Immature natural killer cell (primary cell): ENCODE measurements at places on chromosomes 1 and 21. TPM values are rescaled to one million over a fixed set of nuclear protein-coding genes. Genes with fewer than 3 reads are reported as not detected.

The RNASEL gene
- polyA plus RNA-seq: 5.7 TPM

GRCh38 chr1:245858722-245859492 is 648.2 kb downstream of the SMYD3 start:
- DNase-seq: no peak

DNA sequence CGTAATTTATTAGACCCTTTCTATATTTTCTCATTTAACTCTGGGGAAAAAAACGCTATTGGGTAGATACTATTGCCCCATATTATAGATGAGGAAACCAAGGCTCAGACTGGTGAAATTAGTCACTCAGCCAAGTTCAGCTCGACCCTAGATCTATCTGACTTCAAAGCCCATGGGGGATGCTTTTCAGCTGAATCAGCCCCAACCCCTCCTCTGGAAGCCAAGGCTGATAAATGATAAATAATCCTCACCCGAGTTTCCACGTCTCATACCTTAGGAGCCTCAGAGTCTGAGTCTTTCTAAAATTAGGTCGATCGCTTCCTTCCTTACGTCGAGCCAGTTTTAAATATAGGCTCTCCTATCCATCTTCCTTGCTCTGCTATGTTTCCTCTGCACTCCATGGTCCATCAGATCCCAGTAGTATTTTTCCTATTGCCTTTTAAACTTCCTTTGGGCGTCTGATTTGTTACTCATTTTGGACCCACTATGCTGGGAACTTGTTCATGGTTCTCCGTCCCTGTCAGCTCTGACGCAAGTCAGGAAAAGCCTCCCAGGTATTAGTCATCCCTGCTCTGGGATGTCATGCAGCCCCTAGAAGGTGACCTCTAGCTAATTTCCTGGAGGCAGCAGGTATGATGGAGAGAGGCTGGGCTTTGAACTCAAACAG is 122.8 kb downstream of the PLPP3 start:
- no peak for DNase-seq

The CCDC30 gene
- polyA plus RNA-seq: 2.7 TPM

DNA sequence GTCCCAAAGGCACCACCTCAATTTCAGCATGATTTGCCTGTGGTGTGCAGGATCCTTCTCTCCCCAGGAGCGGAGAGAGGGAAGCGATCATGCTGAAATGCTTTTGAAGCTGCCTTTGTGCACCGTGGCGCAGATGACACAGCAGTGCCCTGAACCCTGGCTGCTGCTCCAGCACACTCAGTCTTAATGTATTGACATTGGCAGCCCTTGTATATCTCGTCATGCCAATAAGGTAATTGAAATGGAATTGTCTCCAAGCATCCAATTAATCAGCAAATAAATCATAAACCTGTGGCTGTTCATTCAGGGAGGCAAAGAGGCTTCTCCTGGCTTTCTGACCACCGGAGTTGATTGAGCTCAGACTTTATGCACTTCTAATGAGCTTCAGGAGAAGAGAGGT is 139.8 kb downstream of the KAZN start:
- no peak for DNase-seq

The CLDN17 gene
- polyA plus RNA-seq: not detected

DNA sequence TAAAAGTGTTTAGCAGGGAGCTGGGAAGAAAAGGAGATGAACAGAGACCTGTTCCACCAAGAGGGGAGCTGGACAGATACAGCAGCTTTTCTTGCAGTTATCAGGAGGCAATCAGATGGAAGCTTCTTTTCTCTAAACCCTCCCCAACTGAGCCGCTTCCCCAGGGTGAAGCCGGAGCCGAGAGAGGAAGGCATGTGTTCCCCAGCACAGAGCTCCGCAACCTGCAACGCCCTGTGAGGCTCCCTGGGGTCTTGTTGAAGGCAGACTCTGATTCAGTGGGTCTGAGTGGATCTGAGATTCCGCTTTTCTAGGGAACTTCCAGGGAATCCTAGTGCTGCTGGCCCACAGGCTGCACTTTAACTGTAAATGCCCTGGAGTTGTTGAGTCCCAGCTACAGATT is 139.1 kb upstream of the COA6 start:
- no peak for DNase-seq

The TNFAIP8L2 gene
- 69.2 TPM for polyA plus RNA-seq

The TACSTD2 gene
- not detected for polyA plus RNA-seq

The PRCC gene
- 55.6 TPM for polyA plus RNA-seq

GRCh38 chr1:160747717-160748116 is 8.7 kb downstream of the SLAMF7 start:
- no peak for DNase-seq

GRCh38 chr1:211182746-211183145 is 48.8 kb upstream of the KCNH1 start:
- no peak for DNase-seq

The MMP23B gene
- 22.3 TPM for polyA plus RNA-seq

GRCh38 chr1:10617318-10617717 is 142.6 kb downstream of the PEX14 start:
- DNase-seq: no peak

DNA sequence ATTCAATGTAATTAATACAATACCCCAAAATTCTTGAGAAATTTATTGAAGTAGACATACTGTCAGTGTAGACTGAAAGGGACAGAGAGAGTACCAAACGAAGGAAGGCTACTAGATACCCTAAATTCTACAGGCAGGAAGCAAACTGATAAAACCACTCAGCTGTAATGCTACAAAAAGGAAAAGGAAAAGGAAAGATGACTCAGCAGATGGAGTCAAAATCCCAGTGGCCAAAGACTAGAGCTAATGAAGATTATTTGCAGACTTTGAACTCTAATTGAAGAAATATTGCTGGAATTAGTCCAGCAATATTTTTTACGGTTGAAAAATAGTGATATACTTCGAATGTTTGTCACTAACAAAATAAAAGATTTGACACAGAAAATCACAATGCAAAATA is 671.9 kb downstream of the BRINP3 start:
- no peak for DNase-seq

- DNase-seq: no peak
Observed at GRCh38 chr1:160431571-160431970, 31.2 kb downstream of the VANGL2 start.

DNA sequence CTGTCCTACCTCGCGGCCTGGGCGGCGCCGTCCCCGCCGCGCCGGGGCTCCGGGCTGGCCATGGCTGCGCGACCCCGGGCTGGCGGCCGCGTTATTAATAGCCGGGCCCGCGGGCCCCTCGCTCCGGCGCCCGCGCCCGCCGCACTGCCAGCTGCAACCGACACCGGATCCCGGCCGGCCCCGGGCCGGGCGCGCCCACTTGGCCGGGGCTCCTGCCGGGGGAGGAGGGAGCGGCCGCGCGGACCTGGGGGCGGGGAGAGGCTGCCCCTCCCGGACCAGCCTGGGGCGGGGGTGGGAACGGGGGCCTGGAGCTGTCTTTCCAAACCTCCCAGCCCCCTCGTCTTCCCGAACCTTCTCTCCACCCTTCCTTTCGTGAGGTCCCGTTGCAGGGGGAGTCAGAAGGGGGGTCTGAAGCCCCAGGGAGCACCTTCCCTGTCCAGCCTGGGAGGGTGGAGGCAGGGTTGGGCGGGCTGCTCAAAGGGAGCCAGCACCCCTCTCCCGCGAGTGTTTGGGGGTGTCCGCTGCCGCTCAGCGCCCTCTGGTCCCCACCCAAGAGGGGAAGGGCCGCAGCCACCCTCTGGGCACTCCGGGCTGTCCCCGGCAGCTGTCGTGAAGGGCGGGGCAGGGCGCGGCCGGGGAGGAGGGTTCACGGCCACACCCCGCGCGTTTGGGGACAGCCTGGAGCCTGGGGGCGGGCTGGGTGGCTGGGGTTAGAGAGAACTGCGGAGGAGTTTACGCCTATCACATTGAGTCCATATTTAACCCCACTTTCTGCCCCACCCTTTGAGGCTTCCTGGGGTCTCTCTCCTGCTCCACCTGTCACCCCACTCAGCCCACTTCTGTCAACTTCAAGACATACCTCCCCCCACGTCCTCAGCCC is at the start of gene SYNC:
TSS of gene SYNC (minus strand) at position 172 of the 880 bp plus-strand sequence. CDS start at position 62, 110 bp downstream.
- DNase-seq: no peak

The UBXN10 gene
- 1.7 TPM for polyA plus RNA-seq

DNA sequence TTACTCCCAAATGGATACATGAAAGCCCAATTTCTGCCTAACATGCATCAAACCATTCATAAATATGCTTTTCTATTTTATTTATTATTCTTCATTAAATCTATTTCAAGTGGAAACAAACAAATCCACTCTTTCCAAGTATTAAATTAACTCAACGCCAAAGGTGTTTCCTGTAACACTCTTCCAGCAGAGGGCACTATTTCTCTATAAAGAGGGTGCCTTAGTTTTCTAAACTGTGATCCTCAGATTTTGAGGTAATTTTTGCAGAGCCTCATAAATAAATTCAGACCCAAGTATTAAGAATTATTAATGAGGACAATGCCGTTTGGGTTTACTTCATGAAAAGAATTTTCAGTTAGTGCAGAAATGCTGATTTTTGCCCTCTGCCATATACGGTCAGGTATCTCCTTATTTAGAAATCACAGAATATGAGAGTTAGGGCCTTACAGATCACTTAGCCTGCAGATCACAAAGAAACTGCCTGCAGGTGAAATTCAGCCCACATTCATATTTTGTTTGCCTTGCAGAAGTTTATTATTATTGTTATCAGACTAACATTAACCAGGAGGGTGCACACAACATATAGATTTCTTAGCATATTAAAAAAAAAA is 40.1 kb upstream of the MYSM1 start:
- peak; percentile 64 for DNase-seq

GRCh38 chr21:27101523-27101922 is 134.6 kb upstream of the ADAMTS5 start:
- no peak for DNase-seq

DNA sequence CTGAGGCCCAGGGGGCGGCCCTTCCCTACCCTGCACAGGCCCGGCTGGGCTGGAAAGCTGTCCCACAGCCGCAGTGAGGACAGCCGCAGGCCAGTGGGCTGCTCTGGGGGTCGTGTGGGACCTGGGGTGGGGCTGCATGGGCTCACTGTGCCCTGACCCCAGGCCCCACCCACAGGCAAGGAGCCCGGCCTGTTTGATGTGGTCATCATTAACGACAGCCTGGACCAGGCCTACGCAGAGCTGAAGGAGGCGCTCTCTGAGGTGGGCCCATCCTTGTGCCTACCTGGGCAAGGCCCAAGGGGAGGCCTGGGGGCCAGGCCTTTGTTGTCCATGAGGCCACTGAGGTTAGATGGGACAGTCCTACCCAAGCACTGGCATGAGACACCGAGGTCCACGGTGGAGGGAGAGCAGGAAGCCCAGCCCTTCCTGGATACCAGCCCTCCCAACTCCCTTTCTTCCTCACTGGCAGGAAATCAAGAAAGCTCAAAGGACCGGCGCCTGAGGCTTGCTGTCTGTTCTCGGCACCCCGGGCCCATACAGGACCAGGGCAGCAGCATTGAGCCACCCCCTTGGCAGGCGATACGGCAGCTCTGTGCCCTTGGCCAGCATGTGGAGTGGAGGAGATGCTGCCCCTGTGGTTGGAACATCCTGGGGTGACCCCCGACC is 1.4 kb upstream of the GJC2 start:
- DNase-seq: no peak

DNA sequence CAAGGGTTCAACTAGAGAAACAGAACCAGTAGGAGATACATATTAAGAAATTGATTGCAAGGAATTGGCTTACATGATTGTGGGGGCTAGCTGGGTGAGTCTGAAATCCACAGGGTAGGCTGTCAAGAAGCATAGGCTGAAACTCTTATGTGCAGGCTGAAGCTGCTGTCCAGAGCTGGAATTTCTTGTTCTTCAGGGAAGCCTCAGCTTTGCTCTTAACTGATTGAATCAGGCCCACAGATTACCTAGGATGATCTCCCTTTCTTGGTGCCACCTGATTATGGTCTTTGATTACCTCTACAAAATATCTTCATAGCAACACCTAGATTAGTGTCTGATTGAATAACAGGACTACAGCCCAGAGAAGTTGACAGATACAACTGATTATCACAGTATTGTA is 22.5 kb upstream of the FRRS1 start:
- DNase-seq: no peak

The SPRR5 gene
- not detected for polyA plus RNA-seq

DNA sequence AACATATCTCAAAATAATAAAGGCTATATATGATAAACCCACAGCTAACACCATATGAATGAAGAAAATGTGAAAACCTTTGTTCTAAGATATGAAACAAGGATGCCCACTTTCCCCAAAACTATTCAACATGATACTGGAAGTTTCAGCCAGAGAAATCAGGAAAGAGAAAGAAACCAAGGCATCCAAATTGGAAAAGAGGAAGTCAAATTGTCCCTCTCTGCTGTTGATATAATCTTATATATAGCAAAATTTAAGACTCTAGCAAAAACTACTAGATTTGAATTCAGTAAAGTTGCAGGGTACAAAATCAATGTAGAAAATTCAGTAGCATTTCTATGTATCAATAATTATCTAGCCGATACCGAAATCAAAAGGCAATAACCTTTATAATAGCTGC is 4.3 kb upstream of the OR10Z1 start:
- no peak for DNase-seq

DNA sequence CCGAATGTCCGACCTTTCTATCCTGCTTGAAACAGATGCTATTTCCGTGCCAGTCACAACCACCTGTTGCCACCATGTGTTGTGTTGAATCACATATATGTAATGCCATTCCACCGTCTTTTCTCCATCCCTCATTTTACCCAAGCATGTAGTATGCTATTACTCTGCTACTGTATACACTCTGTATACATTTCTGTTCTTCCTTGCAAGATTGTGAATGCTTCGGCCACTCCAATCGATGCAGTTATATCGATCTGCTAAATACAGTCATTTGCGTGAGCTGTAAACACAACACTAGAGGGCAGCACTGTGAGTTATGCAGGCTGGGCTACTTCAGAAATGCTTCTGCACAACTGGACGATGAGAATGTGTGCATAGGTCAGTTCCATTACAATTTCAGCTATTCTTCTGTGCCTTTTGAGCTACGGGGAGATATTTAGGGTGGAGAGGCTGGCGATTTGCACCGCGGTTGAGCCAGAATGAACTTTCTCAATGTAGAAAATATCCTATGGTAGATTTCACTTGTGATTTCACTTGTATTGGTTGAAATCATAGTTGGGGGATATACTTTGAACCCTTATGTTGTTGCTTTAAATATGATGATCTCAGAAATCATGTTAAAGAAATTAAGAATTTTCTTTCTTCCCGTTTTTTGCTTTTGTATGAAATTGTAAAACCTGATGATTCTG is 289.8 kb downstream of the NTNG1 start:
- peak; percentile 7 for DNase-seq

The HPDL gene
- 2.2 TPM for polyA plus RNA-seq

DNA sequence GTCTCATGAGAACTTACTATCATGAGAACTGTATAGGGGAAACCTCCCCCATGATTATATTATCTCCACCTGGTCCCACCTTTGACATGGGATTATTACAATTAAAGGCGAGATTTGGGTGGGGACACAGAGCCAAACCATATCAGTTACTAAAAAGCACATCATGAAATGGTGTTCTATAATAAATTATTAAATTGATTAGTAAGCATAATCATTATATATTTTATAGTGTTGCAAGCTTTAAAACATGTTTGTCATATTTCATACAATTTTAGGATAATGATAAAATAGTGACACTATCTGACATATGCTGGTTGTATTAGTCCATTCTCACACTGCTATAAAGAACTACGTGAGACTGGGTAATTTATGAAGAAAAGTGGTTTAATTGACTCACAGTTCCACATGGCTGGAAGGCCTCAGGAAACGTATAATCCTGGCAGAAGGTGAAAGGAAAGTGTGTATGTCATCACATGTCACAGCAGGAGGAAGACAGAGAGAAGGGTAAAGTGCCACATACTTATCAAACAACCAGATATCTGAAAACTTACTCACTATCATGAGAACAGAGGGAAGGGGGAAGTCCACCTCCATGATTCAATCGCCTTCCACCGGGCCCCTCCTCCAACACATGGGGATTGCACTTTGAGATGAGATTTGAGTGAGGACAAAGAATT is 539.2 kb upstream of the OLFM3 start:
- no peak for DNase-seq
